ENCODE measurements at places on chromosomes 11 and 22.

DNA sequence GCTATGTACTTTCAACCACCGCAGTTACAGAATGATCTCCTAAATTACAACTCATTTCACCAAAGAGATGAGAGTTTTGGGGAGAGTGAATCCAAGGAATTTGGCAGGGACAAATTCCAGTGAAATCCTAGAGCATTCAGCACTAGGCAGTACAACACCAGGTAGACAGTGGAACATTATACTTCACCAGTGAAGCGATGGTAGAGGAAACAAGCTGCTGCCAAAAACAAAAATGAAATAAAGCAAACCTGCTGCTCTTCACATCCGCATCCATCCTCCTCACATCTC, 16.9 kb downstream of the SMCO4 start:
- no peak for DNase-seq

GRCh38 chr11:93525601-93526345, 17.4 kb downstream of the SMCO4 start:
- DNase-seq: peak; percentile 41

DNA sequence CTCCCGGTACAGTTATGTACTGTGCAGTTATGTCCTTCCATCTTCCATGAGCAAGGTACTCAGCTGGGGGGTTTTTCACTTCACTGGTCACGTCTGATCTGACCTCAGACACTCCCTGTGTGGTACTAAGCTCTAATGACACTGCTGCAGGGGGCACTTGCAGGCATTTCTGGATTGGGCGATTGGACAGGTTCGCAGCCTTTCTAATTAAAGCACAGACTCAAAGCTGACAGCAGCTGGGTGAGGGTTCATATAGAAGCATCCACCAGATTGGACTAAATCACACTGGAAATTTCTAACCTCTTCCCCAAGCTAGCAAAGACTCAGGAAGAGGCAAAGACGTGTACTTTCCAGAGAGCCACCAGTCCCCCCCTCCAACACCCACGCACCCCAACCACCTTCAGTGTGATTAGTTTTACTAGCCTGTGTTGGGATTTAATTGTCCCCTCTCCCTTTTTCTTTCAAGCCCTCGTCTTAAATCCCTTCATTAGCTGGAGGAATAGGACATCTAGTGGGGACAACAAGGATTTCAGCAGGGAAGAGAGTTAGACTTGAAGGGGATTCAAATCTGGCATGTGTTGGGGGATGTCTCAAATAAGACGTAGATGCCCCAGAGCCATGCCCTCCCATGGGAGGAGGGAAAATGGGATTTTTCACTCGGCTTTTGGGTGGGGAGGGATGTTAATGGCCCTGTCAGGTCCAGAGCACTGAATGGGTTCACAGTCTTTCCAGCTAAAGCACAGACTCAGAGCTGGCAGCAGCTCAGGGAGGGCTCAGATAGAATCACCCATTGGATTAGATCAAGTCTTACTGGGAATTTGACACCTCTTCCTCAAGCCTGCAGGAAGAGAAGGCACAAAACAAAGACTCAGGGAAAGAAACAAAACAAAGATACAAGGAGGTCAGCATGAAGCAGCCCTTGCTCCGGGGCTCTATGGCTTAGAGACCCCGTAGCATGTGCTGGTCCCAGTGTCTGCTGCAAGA, 10.9 kb downstream of the INS start:
- peak; percentile 60 for DNase-seq

GRCh38 chr11:26715133-26715532, 6.7 kb downstream of the SLC5A12 start:
- no peak for DNase-seq

DNA sequence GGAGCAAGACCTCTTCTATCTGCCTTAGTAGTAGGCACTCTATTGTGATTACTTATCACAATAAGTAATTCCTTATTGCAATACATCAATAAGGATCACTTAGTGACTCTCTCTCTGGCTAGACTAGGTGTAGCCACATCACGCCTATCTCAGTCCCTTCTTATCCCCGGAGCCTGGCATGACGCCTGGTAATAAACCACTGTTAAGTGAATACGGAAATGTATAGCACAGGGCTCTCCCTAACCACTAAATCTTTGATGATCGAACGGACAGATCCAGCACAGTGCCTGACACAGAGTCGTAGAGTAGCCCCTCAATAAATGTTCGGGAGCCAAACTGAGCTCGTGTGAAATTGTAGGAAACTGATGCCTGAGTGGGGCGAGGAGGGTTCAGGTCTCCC, 143.3 kb downstream of the FBXO7 start:
- no peak for DNase-seq

DNA sequence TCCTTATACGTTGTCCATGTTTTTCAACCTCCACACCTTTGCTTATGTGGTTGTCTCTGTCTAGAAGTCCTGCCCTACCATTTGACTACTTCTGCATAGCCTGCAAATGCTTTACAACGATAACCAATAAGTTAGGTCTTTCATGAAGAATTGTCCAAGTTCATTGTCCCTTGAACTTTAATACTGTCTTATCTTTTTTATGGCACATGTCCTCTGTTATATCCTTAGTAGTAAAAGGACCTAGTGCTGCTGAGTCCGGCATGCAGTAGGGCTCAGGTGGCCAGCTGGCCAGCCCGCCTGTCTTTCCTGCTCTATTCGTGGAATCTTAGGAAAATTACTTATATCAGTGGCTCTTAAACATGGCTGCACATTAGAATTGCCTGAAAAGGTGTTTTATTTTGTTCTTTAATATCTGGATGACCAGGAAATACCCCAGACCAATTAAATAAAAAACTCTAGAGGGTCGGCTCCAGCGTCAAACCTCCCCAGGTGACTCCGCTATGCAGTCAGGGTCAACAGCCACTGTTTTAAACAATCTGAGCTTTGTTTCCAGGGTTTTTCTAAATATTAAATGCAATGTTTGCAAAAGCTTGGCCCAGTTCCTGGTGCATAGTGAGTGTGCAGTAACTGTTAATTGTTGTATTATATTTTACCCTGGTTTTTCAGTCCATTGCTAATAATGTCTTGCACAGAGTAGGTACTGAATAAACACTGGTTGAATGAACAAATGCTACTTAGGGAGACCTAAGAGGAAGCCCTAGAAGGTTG, 64.6 kb upstream of the SESN3 start:
- no peak for DNase-seq

GRCh38 chr11:1967641-1968225, 20.6 kb downstream of the MRPL23 start:
- DNase-seq: no peak
